ENCODE measurements at places on chromosomes 12 and 14.

DNA sequence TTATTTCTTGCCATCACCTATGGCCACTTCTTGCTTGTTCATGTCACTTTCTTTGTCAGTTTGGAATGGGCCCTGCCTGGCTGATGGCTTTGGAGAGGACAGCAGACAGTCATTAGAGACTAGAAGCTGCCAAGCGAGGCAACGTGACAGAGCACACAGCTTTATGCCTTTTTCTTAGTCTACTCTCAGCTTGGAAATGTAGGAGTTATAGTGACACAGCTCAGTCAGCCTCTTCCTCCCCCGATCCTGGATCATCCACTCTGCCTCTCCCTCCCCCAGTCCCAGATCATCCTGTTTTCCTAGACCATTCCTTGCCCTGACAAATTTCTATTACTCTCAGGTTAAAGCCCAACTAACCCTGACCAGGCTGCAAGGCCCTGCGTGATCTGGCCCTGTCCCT is 26.6 kb downstream of the ETV6 start:
- DNase-seq: no peak

- DNase-seq: no peak
Observed at GRCh38 chr12:55931780-55932550, 1.0 kb downstream of the DGKA start.

DNA sequence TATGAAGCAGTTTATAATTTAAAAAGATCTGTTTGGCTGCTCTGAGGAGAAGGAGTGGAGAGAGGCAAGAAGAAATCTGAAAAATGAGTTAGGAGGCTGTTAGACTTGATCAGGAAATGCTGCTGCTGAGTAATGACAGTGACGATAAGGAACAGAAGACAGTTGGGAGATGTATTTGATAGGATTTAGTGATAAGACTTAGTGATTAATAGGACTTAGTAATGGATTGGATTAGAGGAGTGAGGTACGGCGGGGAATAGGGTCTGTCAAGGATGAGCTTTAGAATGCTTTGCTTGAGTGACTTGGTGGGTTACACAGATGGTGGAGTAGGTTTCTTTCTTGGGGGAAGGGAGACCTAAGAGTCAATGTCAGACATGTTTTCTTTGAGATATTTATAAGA is 31.7 kb downstream of the UNC79 start:
- DNase-seq: no peak

DNA sequence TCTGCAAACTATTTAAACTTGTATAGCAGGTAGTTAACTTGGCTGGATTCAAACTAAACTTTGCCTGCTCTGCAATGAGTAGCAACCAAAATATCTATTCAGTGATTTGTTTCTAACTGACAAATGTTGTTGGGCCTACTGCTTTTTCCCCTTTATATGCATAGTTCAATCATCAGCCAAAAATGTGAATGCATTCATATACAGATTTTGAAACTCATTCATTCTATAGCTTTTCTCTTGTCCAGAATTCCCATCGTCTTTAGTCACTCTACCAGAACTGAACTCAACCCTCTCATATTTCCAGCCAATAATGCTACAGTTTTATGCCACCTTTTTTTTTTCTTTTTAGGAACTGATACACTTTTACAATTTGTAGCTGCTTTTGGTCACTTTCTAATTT is 599.8 kb downstream of the RPL10L start:
- no peak for DNase-seq

DNA sequence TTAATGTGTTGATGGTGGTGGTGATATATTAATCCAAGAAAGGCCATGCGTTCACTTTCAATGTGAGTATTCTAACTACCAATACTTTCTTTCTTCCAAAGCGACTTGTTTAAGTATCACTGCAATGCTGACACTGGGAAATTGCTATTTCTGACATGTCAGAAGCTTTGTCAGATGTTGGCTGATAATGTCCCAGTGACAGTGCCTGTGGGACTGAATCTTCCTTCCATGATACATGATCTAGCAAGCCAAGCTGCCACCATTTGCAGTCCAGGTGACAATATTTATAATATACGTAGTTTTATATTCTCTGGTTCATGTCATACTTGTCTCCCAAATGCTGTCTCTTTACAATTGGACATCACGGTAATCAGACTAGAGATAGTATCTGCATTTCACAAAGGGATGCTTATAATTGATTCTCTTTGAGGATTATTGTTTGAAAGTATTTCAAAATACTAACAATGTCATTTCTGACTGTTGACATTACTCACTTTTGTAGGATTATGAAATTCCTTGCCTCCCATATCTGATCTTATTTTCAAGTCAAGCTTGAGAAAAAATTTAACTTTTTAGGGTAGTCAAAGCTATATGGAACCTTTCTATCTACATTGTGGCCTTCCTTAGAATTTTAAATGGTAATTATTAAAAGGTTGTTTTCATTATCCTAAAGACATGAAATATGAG is 57.3 kb downstream of the KNTC1 start:
- no peak for DNase-seq

- no peak for DNase-seq
Observed at GRCh38 chr12:17296882-17297281, 690.9 kb upstream of the LMO3 start.

GRCh38 chr14:93398491-93398890 is 32.2 kb upstream of the UNC79 start:
- no peak for DNase-seq

DNA sequence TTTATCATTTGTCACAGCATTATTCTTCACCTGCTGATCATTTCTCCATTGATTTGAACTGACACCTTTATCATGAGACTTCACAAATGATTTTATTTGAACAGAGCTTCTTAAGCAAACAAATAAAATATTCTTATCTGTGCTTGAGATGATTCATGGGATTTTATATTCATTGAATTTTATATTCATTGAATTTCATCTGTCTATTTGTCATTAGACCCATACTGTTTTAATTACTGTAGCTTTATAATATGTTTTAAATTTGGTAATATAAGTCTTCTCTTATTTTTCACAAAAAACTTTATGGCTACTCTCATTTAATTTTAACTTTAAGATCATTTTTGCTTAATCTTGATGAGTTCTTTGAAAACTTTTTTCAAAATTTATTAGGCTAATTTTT is 777.4 kb upstream of the TBX3 start:
- no peak for DNase-seq

DNA sequence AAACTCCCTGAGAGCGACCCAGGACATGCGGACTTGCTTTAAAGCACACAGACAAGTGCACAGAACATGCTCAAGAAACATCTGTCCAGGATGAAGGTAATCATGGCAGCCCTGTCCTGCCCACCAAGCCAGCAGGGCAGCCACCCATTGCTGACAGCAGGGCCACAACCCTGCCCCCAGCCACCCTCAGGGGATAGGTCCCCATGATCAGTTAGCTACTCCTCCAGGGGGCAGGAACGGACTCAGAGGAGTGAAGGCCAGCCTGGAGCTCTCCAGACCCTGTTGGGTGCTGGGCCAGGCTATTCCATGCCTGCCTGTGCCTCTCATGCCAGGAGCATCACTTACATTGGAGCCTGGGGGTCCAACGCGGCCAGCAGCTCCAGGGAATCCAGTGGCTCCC is 15.8 kb downstream of the TMEM106C start:
- no peak for DNase-seq

DNA sequence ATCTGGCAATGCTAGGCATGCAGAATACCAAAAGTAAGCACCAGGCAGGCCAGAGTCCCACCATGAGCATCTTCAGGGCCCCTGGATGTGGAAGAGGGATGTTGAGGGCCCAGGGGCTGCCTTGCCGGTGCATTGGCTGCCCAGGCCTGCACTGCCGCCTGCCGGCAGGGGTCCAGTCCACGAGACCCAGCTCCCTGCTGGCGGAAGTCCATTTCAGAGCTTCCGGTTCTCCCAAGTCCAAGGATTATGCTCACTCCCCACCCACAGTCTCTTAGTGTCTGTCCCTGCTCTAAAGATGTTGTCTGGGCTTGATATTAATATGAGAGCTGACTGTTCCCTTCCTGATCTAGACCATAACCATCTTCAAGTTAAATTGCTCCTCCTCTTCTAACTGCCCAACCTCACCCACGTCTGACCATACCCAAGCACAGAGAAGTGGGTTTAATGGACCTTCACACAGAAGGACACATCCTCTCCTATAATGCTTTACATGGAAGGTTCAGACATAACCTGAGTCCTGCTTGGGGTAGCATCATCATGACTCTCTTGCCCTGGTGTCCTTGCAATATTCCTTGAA is 117.4 kb downstream of the DAD1 start:
- no peak for DNase-seq

- no peak for DNase-seq
Observed at GRCh38 chr14:94213021-94213420, 38.9 kb downstream of the PPP4R4 start.

- DNase-seq: peak; percentile 71
Observed at GRCh38 chr12:109428037-109428629, 49.0 kb downstream of the KCTD10 start.

DNA sequence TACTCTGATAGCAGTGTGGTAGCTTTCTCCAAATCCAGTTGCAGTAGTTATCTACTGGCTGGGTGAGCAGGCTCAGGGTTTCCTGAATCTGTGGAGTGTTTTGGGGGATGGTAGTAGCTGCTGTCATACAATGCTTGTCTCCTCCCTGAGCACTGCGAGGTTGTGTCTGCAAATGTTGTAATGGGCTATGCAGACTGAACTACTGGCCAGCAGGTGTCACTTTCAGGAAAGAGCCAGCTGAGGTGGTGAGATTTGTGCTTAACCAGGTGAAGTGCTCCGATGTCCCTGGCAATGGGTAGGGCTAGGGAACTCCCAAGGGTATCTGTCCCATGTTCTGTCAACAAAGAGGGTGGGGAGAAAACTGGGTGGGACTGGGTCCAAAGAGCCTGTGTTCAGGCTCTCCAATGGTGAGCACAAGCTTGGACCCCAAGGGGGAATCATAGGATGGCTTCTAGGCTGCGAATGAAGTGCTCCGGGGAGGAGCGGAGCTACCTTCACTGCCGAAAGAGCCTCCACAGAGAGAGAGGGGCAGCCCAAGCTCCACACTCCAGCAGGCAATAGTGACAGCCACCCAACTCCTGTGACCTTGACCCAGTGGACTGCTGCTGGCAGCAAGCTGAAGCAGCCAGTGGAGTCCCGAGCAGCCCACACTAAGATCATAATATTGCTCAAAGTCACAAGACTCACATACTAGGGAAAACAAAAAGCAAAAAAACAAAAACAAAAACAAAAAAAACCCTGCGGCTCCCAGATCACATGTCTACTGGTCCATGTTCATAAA is 1324.0 kb upstream of the USP15 start:
- no peak for DNase-seq

DNA sequence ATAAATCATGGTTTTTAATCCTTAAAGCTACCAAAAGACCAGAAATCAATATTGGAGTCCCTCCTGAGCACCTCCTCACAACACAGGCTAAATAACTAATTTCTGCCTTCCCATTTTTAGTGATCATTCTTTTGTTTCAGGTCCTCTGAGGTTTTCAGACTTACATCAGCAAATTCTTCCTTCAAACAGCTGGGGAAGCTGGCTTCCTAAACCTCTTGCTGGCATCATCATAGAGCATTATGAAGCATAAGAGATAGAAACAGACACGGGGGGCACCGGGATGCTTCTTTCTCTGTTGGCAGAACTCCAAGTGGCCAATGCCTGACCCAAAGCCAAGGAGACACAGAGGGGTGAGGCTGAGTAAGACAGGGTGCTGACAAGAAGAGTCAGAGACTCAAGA is 47.9 kb upstream of the DBX2 start:
- DNase-seq: no peak

GRCh38 chr12:104458694-104459367 is 2.1 kb downstream of the CHST11 start:
- no peak for DNase-seq

DNA sequence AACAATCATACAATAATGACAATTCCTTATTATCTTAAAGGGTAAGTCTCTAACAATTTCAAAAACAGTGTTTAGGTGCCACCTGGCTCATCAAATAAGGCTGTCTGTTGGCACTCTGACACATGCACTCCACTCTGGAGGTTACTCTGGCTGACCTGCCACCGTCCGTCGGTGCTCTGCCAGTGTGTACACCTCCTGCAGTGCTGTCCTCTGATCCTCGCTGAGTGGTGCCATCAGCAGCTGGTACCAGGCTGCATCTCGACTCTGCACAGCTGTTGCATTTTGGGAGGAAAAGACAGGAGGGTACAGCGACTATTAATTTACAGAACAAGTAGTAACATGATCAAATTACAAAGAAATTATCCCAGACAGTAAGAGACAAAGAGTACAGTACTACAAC is 63.9 kb downstream of the IPO8 start:
- no peak for DNase-seq

DNA sequence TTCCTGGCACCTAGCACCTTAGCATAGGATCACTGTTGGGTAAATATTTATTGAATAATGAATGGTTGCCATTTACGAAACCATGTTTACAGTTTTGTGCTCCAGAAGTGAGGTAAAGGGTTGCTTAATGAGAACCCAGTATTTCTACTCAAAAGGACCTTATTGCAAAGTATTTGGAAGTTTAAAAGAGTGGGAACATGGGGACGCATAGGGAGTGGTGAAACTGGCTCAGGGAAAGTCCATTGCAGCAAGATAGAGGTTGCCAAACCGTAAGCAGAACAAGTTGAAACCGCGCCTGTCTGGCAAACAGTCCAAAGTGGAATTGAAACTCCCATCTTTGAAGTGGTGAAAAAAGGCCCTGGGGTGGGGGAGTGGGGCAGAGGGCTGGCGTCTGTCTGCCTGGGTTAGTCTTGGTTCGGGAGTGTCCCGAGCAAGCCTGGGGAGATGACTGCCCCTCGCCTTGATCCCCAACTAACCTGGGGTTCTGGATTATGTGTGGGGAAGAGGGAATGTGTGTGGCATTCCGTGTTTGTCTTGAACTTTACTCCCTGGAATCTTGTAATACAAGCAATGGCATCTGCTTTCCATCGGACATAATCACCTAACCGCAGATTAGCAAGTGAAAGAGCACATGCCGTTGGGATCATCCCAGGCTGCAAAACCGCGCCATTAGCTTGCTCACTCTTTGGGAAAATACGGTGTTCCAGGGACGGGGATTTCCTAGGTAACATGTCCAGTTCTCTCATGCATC is 7.2 kb downstream of the ALDH2 start:
- DNase-seq: no peak

DNA sequence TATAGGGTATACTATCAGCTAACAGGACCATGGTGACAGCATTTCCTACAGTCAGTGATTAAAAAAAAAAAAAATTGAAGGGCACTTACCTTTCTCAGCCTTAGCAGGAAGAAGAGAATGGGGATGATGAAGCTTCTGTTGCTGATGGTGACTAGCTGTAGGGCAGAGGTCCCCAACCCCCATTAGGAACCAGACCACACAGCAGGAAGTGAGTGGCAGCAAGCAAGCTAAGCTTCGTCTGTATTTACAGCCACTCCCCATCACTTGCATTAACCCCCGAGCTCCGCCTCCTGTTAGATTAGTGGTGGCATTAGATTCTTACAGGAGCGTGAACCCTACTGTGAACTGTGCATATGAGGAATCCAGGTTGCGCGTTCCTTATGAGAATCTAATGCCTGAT is 91.3 kb upstream of the USP44 start:
- DNase-seq: no peak

All from NCI-H2107 (cell line).